Left ventricle myocardium inferior (tissue), 1 donor: ENCODE measurements at places on chromosomes 4 and X. TPM values are rescaled to one million over a fixed set of nuclear protein-coding genes. Genes with fewer than 3 reads are reported as not detected.

DNA sequence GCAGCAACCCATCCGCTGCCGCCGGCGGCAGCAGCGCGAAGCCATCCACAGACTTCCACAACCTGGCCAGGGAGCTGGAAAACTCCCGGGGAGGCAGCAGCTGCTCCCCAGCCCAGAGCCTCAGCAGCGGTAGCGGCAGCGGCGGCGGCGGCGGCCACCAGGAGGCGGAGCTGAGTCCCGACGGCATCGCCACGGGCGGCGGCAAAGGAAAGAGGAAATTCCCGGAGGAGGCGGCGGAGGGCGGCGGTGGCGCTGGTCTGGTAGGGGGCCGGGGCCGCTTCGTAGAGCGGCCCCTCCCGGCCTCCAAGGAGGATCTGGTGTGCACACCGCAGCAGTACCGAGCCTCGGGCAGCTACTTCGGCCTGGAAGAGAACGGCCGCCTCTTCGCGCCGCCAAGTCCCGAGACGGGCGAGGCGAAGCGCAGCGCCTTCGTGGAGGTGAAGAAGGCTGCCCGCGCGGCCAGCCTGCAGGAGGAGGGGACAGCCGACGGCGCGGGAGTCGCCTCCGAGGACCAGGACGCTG is 4.9 kb downstream of the PRDM8 start:
- peak; percentile 88 for DNase-seq

GRCh38 chrX:112851806-112852205 is 11.2 kb upstream of the AMOT start:
- no peak for DNase-seq

DNA sequence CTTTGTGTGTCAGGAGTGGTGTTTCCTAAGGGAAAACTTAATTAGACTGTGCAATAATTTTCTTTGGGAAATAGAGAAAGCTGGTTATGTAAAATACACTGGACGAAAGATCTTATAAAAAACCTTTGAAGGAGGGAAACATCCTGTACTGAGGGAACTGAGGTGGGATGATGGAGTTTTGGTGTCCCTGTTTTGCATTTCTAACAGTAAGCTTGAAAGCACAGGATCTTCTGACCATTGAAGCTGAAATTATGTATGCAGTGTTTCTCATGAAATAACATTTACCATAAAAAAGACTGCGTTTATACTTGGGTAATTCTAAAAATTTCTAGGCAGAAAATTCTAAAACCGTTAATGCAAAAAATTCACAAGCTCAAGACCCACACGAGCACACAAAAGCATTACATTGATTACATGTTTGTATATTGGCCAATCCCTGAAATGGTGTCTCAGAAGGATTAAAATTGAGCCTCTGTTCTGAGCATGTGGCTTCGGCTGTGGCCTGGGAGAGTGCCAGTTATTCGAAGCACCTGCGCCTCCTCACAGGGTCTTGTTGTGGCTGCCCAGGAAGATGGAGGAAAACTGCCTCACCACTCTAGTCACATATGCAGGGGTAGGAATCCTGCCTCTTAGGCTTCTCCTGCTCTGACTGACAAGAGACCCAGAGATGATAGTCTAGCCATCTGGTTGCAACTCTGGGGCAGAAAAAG is 49.5 kb downstream of the JADE3 start:
- DNase-seq: no peak

- no peak for DNase-seq
Measured at GRCh38 chrX:68461093-68461492, 27.8 kb upstream of the OPHN1 start.

DNA sequence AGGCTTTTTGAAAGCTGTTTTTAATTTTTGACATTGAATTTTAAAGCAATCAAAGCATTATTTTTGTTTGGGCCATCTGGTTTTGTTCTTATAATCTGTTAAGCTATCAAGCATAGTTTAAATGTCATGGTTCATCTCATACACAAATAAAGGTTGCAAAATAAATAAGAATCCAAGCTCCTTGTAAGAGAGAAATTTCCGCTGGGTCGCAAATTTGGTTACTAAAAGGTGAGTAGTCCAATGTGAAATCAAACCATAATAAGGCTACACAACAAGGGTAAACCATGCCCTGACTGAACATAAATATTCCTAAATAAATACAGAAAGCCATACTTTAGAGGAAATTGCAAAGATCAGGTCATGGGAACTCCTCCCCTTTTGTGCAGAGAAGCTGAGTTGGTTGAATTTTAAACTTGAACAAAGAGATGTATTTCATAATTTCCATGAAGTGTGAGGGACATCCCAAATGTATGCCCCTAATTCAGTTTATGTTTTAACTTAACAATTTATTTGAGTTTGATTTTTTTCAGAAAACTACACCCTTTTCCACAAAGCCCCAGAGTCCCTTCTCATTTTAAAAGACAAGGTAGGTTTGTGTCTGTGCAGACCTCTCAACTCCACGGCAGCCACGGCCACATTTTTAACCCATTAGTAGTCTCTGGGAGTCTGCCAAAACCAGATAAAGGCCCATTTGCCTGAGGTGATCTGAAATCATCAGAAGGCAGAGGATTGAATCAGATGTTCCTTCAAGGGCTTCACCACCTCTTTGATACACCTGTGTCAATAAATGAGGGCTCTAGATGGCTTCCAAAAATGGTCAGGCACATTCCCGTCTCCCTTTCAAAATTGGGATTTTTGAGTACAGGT is 85.2 kb downstream of the PLAC1 start:
- DNase-seq: no peak

GRCh38 chr4:8165374-8165896 is 6.8 kb upstream of the ABLIM2 start:
- no peak for DNase-seq

DNA sequence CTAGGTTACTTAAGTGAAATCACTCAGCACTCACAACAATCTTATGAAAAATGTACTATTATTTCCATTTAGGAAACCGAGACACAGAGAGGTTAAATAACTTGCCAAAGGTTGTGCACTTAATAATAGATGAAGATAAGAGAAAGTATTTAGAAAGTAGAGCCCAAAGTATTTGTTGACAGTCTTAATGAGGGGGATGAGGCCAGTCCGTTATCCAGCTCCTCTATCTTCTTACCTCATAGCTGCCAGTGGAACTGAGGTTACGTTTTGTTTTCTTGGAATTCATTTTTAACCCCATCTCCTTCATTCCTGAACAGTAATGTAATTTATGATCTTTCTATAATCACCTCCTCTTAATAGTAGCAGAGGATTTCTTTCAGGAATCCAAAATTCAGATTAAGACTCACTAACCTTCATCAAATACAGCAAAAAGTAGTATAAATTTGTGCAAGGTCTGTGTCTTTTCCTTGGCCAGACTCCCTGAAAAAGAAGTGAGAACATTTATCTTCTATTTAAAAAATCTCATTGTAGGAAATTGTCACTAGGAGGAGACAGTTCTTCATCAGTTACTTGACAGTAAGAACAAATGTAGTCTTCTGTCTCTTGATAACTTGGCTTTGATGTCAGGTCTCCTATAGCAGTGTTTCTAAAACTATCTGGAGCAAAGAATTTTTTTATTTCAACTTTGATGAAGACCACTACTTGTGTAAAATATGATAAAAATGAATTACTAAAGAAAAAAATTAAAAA is 35.5 kb downstream of the F8 start:
- DNase-seq: no peak

DNA sequence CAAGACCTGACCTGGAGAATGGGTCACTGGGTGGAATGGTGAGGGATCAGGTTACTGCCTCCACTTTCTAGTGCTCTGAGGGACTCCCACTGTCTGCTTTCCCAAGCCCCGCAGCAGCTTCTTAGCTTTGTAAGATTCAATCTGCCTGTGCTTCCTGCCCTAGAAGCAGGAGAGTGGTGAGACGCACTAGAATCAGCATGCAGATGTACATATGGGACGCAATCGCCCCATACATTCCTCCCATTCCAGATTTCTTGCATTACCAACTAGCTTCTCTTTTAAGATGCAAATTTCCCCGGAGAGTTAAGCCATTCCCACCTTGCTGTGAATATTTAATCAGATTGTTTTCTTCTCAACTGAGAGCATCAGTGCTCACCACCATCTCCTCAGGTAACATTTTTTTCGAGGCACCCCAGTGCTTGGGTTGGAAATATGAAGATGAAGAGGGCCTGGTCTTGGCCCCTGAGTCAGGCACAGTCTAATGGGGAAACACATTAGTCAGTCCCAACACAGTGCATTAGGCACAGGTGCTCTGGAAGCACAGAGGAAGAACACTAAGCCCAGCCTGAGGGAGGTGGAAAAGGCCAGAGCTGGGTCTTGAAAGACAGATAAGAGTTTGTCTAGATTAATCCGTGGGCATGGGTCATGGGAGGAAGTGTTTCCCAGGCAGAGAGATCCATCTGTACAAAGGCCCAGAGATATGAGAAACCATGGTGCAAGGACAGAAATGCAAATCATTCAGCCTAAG is 66.7 kb upstream of the PRPS1 start:
- DNase-seq: no peak

- DNase-seq: no peak
Measured at GRCh38 chr4:149999485-150000074, 78.7 kb upstream of the DCLK2 start.

- DNase-seq: no peak
Measured at GRCh38 chr4:57048590-57049304, 61.4 kb downstream of the IGFBP7 start.

DNA sequence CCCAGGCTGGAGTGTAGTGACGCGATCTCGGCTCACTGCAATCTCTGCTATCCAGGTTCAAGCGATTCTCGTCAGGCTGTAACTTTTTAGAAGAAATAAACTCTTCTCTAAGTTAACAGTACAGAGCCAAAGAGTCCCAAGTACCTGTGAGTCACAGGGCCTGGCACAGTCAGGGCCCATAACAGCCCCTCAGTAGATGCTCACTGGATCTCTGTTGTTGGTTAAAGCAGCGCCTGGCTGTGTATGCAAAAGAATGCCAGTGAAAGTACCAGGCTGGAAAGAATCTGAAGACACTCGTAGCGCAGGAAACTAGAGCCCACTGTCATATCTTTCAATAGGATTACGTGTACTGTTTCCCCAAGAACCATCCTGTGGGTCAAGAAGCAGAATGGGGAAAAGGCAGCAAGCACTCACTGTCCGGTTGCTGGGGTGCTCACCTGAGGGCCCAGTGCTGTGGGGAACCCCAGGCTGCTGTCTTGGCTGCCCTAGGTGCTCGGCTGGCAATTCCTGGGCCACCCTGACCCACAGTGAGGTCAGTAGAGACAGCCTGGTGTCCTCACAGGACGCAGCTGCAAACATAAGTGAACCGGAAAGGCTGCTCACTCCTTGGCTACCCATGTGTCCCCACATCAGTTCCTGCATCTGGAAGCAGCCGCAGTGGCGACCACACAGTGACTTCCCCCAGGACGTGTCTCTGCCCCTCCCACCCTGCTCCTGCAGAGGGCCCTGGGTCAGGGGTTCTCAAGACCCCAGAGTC is 3.1 kb upstream of the SLBP start:
- no peak for DNase-seq

GRCh38 chr4:186840222-186840701 is 116.6 kb upstream of the FAT1 start:
- DNase-seq: peak; percentile 25

- DNase-seq: no peak
Measured at GRCh38 chrX:129557844-129558480, 17.9 kb downstream of the OCRL start.

DNA sequence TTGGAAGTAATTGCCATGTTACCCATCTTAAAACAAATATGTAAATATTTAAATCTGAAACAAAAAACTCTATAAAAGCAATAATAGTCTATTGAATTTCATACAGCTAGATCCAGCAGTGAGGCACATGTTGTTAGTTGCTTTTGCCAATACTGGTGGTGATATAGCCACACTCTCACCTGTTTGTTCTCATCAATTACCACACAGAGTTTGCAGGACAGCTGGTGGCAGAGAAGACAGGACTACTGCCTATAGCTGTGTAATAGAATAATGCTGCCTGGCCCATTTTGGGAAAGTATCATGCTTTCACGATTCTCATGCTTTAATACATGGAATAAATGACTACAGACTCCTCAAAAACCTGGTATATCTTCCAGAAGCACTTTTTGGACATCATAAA is 3.7 kb upstream of the PRR32 start:
- DNase-seq: no peak

GRCh38 chr4:48640225-48640624 is 139.9 kb downstream of the FRYL start:
- DNase-seq: no peak

- DNase-seq: no peak
Measured at GRCh38 chr4:165964591-165964990, 91.6 kb downstream of the TLL1 start.

DNA sequence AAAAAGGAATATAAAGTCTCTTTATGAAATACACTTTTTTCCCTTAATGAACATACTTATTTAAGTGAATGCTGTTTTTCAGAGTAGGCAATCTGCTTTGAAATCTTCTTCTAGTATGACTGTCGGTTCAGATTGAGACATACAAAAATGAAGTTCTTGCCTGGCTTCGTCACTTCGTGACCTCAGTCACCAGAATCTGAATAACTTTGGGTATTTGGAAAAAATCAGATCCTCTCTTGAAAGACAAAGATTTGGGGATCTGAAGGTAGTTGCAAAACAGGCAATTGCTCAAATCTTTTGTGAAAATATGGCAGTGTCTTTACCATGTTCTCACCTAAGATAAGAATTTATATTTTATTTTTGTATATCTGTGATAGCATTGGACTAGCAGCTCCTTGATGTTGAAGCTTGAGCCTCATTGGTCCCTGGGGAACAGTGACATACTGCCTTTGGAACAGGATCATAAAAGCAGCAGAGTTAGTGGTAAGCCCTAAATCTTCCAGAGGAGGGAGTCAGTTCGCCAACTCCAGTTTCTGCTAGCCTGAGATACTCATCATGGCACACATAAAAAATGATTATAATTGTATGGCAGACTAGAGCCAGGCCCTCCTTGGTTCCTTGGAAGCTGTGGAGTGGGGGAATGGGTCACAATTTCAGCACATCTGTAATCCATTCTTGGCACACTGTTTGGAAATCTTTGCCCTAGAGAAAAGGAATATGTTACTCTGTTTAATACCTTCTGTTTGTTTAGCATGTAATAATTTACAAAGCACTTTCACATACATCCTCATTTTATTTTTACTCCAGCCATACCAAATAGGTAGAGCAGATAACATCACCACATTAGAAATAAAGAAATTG is 5.0 kb downstream of the ARFIP1 start:
- DNase-seq: no peak

- no peak for DNase-seq
Measured at GRCh38 chr4:5957076-5957475, 61.2 kb downstream of the C4orf50 start.

- no peak for DNase-seq
Measured at GRCh38 chr4:4356106-4357041, 30.5 kb upstream of the NSG1 start.

- no peak for DNase-seq
Measured at GRCh38 chrX:147675819-147676218, 235.9 kb upstream of the FMR1 start.

GRCh38 chr4:8671712-8672290 is 79.2 kb downstream of the CPZ start:
- DNase-seq: no peak

The MAGED4 gene
- total RNA-seq: 0.47 TPM

The HPSE gene
- 1.1 TPM for total RNA-seq

The MAGEE2 gene
- total RNA-seq: 0.08 TPM

The CCDC158 gene
- 0.11 TPM for total RNA-seq

The STBD1 gene
- total RNA-seq: 24.3 TPM
